Astrocyte of the spinal cord (primary cell): ENCODE measurements at places on chromosomes 4 and X.

GRCh38 chr4:2948895-2949781 lies 14.1 kb downstream of the NOP14 start:
- DNase-seq = no peak

DNA sequence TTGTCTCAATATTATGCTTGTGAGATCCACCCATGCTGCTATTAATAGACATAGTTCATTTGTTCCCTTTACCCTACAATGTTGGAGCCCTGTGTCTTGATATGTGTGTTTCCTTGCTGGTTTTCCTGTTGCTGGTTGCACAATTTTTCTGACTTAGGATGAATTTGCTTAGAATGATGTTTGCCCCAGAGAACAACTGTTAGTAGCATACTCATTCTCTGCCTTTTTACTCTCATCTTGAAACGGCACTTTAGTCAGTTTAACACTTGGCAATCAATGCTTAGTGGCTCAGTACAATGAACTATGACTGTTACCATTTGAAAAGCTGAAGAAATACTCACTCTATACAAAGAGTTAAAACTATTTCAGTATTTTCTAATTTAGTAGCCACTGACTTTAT lies 158.8 kb upstream of the NDST4 start:
- DNase-seq = no peak

DNA sequence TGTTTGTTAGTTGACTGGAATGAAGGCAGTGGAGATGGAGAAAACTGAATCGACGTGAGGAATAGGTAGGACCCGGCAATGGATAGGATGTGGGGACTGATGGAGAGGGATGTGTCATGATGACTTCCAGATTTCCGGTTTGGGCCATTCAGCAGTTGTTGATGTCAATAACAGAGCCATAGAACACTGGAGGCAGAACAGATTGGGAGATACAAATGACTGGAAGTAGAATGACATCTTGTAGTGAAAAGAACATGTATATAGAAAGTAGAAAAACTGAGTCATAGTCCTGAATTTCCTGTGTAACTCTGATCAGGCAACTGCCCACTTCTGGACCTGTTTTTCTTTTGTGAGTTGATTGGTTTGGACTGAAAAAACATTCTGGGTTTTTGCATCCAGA lies 24.5 kb downstream of the CETN2 start:
- no peak for DNase-seq

GRCh38 chr4:59161249-59161648 lies 2038.9 kb upstream of the ADGRL3 start:
- DNase-seq = no peak

DNA sequence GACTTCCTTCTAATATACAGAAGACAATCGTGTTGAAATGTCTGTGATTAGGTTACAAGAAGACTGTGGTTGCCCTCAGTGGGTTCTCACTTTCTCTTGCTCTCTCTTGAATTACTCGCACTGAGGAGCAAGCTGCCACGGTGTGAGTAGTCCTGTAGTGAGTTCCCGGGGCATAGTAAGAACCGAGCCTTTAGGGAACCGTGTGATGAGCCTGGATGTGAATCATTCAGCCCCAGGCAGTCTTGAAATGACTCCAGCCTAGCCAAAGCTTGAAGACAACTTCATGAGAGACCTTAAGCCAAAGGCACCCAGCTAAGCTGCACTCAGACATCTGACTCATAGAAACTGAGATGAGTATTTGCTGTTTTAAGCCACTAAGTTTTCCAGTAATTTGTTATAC lies 292.7 kb downstream of the SPOCK3 start:
- peak; percentile 57 for DNase-seq

DNA sequence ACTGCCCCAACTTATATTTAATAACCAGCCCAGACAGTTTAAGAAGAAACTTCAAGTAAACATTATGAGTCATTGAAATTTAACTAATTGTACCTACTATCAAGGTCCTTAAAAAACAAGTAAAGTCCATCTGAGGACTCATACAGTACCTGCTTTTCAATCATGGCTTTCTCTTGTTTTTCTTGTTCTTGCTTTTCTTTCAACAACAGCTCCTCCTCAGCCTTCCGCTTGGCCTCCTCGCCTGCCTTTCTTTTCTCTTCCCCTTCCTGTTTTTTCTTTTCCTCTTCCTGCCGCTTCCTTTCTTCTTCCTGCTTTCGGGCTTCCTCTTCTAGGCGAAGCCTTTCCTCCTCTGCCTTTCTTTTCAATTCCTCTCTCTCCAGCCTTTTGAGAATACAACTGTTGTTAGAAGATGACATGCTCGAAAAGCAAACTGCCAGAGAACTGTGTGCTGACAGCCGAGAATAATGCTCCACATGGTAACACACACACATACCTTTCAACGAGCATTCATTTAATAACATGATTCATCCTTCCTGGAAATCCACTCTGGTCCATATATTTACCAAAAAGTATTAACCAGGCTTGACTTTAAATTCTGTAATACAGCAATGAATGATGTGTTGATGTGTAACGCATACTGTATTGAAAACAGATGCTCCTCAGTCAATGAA lies 25.2 kb upstream of the BCLAF3 start:
- DNase-seq = no peak

GRCh38 chr4:168574581-168575295 lies 77.9 kb downstream of the PALLD start:
- peak; percentile 84 for DNase-seq
